ENCODE measurements at places on chromosomes 3 and 15. TPM values are rescaled to one million over a fixed set of nuclear protein-coding genes. Genes with fewer than 3 reads are reported as not detected.

The GOLGA6L4 gene
- 15.8 TPM for polyA plus RNA-seq

The HIGD2B gene
- polyA plus RNA-seq = not detected

DNA sequence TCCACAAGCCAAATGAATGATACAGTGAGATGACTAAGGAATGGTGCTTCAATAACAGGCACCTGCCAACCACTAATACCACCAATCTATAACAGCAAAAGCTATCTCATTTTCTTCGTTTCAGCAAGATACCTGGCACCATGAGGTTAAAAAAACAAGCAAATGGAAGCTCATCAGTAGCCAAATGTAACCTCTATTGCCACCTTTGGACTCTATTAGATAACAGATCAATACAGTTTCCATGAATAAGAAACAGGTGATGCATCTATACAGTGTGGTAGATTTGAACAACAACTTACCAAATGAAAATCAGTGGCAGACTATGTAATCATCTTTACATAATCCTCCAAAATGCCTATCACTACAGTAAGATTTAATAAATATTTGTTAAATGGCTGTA, 32.8 kb downstream of the PLOD2 start:
- DNase-seq = no peak

- no peak for DNase-seq
Measured at GRCh38 chr3:44966795-44967278, 9.1 kb downstream of the ZDHHC3 start.

DNA sequence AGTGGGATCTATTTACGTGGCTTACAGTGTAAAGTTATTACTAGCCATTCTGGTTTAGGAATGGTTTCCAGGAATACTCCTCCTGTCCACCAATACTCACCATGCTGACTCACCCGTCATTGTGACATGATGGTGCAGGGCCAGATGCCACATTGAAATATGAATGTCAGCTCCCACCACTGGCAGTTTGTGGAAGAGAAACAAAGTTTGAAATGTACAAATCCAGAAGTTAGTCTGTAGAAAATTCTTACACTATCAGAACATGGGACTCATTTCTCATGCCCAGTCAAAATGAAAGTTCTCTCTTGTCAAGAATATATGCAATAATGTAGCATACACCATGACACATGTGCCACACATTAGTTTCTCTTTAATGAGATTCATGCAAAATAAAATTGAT, 14.4 kb upstream of the TSPAN3 start:
- DNase-seq = no peak

GRCh38 chr3:98328933-98329332, 24.7 kb upstream of the OR5K4 start:
- no peak for DNase-seq
